ENCODE measurements at places on chromosomes 4 and X. TPM values are rescaled to one million over a fixed set of nuclear protein-coding genes. Genes with fewer than 3 reads are reported as not detected.

Gene XAGE1A
- total RNA-seq, result not detected

Gene CLNK
- 0.57 TPM for total RNA-seq

Gene TMEM255A
- not detected for total RNA-seq

GRCh38 chr4:16155528-16156169, 70.6 kb downstream of the TAPT1 start:
- DNase-seq, result no peak
- H3K36me3 ChIP-seq, result no peaks in the 10 kb centered on the region
- no peaks in the 10 kb centered on the region for H3K4me1 ChIP-seq
- no peak overlapping the region for H3K27ac ChIP-seq
- no peak overlapping the region for H3K4me3 ChIP-seq

- no peaks in the 10 kb centered on the region for H3K4me1 ChIP-seq
- H3K4me3 ChIP-seq, result no peak overlapping the region
- DNase-seq, result no peak
- no peaks in the 10 kb centered on the region for H3K36me3 ChIP-seq
- no peak overlapping the region for H3K27ac ChIP-seq
Measured at GRCh38 chr4:127229855-127230608, 402.7 kb upstream of the INTU start.

DNA sequence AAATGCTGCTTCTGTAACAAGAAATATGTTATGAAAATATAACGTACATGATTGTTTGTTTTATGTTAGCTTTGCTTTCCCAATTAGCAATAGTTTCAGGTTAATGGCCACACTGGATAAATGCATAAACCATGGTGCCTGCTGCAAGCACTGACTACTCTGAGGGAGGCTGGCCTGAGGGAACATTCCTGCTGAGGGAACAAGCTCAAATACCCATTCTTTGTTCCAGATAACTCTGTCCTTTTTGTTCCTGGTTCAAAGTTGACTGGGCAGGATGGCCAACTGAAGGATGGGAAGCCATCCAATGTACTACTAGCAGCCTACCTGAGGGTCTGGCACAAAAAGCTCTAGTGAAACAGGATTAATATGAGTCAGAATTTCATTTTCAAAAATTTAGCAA, 37.5 kb downstream of the NUP62CL start:
- H3K27ac ChIP-seq, result no peak overlapping the region
- no peaks in the 10 kb centered on the region for H3K27me3 ChIP-seq
- no peak overlapping the region for H3K4me3 ChIP-seq
- no peak for DNase-seq

- no peak for DNase-seq
- H3K4me1 ChIP-seq, result no peaks in the 10 kb centered on the region
- H3K36me3 ChIP-seq, result peaks cover 49% of the 10 kb centered on the region
Measured at GRCh38 chr4:79980448-79980847, 92.6 kb downstream of the ANTXR2 start.

- H3K4me3 ChIP-seq, result no peak overlapping the region
- DNase-seq, result no peak
- peaks cover 20% of the 10 kb centered on the region for H3K4me1 ChIP-seq
- no peak overlapping the region for H3K27ac ChIP-seq
Measured at GRCh38 chrX:17741123-17741511, 3.8 kb downstream of the SCML1 start.
